Progenitor cell of endocrine pancreas (in vitro differentiated cells): ENCODE measurements at places on chromosomes 7 and 10.

- no peak for DNase-seq
These were observed 50.9 kb upstream of the SCIN start for GRCh38 chr7:12519682-12520009.

GRCh38 chr7:116229366-116229765 is 19.0 kb downstream of the TES start:
- no peak for DNase-seq

- DNase-seq, result no peak
These were observed 318.2 kb downstream of the EXOC4 start for GRCh38 chr7:133571076-133571475.

- DNase-seq, result no peak
These were observed 61.3 kb upstream of the DNAAF5 start for GRCh38 chr7:664997-665735.

DNA sequence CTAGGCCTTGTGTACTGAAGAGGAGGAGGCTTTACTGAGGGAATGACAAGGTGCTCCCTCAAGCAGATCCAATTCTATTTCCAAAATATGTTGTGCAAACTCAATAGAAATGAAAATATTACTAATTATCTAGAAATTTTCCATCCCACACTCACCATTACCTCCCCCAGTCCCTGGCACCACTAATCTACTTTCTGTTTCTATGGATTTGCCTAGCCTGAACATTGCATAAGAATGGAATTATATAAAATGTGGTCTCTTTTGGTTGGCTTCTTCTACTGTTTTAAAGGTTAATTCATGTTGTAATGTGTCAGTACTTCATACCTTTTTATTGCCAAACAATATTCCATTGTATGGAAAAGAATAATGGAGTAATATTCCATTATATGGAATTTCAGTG is 18.7 kb upstream of the NUB1 start:
- no peak for DNase-seq

GRCh38 chr7:41175435-41175834 is 527.5 kb downstream of the INHBA start:
- no peak for DNase-seq

DNA sequence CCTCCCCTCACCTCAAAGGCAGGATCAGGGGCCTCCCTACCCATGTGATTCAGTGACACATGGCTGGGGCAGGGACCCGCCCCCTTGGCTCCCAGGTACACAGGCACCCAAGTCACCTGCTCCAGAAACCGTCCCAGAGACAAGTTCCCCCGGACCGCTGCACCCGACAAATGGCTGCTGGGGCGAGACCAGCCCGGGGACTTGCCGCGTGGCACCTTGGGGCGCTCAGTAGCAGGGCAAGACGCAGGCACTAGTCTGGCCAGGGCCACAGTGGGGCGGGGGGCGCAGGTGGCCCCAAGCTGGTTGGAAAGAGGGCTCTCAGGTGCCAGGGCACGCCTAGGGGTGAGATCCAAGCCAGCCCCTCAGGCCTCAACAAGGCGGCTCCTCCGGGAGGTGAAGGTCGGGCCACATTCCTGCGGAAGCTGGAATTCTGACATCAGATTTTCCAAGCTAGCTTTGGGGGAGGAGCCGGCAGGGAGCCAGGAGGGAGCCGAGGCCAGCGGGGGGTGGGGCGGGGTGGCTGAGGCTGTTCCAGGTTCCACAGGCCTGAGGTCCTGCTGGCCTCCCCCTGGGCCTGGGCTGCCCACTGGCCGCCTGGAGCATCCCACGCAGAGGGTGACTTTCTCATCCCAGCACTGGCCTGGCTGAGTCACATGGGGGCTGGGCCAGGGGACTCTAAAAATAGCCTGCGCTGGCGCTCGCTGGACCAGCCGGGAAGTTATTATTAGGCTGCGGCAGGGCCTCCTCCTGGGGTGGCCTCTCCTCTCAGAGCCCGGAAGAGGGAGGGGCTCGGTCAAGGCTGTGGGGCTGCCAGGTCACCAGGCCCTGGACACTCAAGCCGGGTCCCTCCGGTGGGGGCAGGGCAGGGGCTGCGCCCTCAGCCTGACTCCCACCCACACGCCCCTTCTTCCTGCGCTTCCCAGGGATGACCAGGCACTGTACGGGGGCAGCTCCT is 20.5 kb upstream of the INPP5A start:
- DNase-seq, result peak; percentile 60

GRCh38 chr7:46139079-46139478 is 218.0 kb upstream of the IGFBP3 start:
- no peak for DNase-seq

DNA sequence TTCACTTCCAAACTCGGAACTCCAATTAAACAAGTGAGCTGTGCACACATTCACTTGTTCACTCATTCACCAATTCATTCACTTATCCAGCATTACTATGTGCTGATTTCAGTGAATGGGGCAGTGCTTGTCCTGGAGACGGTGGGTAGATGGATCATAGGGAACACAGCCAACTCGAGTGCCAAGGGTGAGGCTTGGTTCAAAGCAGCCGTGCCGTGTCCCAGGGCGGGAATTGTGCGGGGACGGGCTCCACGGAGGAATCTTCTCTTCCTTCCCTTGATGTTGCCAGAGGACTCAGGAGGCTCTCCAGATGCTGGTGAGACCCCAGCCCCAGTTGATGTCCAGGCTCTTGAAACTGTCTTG is 2.9 kb downstream of the SH2D4B start:
- DNase-seq, result no peak

DNA sequence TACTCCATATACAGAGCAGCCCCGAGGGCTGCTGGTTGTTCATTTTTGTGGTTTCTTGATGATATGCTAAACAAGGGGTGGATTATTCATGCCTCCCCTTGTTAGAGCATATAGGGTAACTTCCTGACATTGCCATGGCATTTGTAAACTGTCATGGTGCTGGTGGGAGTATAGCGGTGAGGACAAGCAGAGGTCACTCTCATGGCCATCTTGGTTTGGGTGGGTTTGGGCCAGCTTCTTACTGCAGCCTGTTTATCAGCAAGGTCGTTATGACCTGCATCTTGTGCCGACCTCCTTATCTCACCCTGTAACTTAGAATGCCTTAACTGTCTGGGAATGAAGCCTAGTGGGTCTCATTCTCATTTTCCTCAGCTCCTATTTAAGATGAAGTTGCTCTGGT is 31.3 kb downstream of the GNAT3 start:
- no peak for DNase-seq

- no peak for DNase-seq
These were observed 36.7 kb upstream of the SLC35B4 start for GRCh38 chr7:134353411-134353810.

DNA sequence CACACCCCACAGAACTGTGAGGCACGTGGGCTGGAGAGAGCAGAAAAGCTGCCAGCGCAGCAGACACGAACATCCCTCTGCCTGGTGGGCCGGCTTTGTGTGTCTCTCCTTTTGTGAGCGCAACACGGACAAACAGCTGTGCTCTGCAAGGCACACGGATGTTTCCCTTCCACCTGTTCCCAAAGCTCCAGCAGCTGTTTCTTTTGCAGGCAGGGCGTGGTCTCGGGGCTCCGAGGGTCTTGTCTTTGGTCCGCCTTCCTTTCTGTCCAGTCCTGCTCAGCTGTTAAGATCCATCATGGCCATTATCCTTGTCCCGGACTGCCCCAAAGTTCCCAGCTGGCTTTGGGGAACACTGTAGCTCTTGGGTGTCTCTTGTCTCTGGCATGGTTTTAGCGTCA is 32.7 kb upstream of the SH2B2 start:
- DNase-seq, result no peak

DNA sequence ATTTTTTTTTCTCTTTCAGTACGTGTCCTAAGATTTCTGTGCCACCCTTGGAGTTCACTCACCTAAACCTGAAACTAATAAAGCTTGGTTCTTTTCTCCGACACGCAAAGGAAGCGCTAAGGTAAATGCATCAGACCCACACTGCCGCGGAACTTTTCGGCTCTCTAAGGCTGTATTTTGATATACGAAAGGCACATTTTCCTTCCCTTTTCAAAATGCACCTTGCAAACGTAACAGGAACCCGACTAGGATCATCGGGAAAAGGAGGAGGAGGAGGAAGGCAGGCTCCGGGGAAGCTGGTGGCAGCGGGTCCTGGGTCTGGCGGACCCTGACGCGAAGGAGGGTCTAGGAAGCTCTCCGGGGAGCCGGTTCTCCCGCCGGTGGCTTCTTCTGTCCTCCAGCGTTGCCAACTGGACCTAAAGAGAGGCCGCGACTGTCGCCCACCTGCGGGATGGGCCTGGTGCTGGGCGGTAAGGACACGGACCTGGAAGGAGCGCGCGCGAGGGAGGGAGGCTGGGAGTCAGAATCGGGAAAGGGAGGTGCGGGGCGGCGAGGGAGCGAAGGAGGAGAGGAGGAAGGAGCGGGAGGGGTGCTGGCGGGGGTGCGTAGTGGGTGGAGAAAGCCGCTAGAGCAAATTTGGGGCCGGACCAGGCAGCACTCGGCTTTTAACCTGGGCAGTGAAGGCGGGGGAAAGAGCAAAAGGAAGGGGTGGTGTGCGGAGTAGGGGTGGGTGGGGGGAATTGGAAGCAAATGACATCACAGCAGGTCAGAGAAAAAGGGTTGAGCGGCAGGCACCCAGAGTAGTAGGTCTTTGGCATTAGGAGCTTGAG is at the start of gene CFTR:
TSS of gene CFTR (plus strand) at position 801 of the 830 bp plus-strand sequence. CDS start 70 bp downstream, outside the sequence.
- peak; percentile 32 for DNase-seq

DNA sequence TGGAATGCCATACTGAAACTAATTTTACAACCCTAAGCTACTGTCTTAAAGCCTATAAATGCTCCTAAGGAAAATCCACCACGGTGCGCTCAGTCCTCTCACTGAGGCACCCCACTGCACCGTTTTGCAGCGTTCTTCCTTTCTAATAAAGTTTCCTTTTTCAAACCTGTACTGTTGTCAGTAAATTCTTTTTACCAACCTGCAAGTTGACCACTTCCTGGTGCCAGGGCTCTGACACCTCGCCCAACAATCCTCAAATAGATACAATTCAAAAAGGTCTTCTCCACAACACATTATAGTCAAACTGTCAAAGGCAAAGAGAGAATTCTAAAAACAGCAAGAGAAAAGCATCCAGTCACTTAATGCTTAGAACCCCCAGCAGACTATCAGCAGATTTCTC is 42.8 kb downstream of the HERPUD2 start:
- DNase-seq, result no peak

DNA sequence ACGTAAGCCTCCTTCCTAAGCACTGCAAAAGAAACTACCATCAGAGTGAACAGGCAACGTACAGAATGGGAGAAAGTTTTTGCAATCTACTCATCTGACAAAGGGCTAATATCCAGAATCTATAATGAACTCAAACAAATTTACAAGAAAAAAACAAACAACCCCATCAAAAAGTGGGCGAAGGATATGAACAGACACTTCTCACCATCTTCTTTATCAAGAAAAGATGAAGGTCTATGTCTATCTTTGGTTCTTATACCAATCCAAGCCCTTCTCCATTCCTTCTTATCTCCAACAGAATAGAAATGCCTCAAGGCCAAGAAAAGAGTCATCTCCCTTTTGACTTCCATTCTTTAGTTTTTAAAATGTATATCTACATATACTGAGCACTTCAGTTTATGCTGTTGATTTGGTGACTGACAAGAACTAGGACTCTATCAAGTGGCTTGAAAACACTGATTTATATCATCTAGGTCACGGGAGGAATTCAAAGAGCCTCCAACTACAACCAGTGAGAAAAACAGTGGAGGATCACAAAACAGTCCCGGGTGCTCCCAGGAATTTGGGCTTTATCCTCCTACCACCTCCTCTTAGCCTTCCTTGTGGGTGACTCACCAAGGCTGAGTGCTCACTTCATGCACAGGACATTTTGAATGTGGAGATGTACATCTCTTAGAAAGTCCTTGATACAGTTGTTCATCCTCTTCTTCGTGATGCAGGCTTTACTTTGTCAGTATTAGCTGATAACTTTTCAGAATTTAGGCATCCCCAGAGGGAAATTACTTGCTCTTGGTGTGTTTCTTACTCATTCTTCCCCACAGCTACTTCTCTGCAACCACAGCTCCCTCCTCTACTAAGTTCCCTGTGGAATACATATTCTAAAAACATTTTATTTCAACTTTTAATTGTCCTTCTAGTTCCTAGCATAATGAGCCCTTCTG is 15.4 kb downstream of the TAS2R41 start:
- no peak for DNase-seq

DNA sequence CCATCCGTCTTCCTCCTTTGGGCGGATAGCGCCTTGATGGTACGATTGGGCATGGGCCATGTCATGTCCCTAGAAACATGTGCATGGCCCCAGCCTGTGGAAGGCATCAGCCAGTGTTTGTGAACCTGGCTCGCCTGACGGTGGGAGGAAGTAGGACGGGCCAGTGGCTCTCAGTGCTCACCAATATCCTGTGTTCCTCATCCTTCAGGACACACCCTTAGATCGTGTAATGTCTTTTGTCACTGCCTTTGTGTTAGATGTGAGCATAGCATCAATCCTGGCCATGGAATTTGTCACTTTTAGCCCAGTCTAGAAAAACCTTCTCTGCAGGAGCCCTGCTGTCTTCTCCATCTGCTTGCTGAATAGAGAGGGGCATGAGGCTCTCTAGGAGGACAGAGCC is 77.6 kb downstream of the PFKFB3 start:
- no peak for DNase-seq
